ENCODE measurements at places on chromosomes 7 and 10.
A peak's percentile ranks its signal among the peaks of the same experiment; 100 is the strongest.

DNA sequence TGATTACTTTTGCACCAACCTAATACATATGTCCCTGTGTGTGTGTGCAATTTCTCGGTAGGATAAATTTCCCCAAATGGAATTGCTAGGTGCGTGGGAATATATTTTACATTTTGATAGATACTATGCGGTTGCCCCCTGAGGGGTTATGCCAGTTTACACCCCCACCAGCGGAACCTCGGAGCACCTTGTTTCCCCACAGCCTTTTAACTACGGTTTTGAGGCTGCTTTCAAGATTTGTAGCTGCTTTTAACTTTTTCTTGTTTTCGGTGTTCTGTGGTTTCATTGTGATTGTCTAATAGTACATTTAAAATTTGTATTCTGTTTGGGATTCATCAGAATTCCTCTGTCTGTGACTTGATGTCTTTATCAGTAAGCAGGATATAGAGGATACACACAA is 22.0 kb downstream of the PROSER2 start:
- DNase-seq, result no peak

DNA sequence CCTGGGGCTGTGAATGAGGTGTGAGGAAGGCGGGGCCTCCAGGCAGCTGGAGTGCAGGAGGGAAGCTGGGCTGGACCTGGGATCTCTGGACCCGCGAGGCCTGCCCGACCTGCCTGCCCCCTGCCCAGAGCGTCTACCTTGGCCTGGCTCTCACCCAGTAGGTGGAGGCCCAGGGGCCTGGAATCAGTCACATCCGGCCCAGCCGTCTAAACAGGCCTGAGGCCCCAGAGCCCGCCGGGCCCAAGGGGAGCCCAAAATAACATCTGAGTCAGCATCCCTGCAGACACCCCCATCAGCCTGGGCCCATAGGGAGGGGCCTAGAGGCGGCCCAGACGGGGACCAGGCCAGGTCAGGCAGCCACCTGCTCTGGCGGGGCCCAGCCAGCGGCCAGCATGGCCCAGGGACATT is 15.1 kb upstream of the ELN start:
- no peak for DNase-seq

DNA sequence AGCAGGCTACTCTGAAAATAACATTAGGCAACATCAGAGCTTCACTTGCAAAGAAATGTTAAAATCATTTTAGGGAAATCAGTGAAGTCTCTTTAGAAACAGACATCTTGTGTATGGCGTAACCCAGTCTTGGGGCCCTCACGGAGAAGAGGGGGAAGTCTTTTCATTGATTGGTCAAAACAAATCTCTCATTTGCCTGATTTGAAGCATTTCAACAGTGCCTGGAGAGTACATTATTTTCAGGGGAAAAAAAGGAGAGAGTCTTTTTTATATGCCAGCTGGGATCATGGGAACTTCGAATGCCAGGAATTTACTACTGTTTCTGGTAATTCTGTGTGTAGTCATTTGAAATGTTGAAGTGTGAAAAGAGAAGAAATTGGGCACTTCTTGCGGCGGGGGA is 471.4 kb downstream of the PLXDC2 start:
- no peak for DNase-seq

- no peak for DNase-seq
These were observed 261.8 kb upstream of the RNF32 start for GRCh38 chr7:156378806-156379205.

- peak; percentile 53 for DNase-seq
These were observed 106.1 kb downstream of the KCNMA1 start for GRCh38 chr10:77531441-77532001.

DNA sequence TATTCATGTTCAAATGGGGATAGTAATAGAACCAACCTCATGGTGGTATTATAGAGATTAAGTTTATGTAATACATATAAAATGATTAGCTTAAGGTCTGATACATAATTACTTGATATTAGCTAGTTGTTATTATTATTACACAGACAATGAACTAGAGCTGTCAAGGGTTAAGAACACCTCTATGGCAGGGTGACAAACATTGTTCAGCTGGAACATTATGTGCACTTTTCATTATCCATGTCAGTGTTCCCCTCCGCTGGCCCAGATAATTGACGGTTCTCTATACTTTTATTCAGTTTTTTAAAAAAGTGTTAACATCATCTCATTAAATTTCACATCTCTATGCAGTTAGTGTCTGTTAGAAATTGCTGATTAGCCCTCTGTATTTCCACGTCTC is 142.1 kb downstream of the CDK14 start:
- DNase-seq, result no peak

DNA sequence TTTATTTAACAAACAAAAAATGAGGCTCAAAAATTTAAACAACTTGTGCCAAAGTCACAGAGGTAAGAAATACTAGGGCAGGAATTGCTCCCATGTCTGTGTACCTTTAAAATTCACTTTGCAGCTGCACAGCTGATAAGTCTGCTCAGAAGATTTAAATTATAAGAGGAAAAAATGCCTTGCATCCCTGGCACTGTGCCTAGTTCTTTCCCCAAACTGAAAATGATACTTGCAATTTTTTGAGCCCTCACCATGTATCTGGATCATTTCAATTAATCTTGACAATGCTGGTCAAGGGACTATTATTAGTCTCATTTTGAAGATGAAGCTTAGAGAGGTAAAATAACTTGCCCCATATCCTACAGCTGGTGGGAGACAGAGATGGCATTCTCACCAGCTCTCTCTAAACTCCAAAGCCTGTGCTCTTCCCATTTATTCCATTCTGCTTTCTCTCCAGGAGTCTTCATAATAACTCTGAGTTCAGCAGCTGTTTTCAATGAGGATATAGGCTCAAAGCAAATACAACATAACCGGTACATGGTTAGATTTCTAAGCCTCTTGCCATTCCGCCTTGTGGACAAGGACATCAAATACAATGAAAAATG is 350.5 kb upstream of the LRRTM3 start:
- no peak for DNase-seq

DNA sequence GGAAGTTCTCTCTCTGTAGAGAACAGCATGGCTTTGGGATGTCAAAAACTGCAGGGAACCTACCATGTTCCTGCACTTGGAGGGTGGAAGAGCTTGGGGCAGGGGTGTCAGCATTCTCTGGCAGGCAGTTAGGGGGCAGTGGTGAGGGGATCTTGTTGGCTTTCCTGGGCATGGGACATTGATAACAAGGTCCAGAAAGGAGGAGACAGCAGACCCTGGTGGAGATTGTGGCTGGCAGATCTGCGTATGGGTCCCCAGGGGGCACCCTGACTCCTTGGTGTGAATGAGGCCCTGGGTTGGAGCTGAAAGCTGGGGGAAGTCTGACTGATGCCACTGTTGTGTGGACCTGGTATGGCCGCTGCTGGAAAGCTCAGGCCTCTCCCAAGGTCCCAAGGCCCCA is 22.9 kb upstream of the CAMK2B start:
- DNase-seq, result no peak

DNA sequence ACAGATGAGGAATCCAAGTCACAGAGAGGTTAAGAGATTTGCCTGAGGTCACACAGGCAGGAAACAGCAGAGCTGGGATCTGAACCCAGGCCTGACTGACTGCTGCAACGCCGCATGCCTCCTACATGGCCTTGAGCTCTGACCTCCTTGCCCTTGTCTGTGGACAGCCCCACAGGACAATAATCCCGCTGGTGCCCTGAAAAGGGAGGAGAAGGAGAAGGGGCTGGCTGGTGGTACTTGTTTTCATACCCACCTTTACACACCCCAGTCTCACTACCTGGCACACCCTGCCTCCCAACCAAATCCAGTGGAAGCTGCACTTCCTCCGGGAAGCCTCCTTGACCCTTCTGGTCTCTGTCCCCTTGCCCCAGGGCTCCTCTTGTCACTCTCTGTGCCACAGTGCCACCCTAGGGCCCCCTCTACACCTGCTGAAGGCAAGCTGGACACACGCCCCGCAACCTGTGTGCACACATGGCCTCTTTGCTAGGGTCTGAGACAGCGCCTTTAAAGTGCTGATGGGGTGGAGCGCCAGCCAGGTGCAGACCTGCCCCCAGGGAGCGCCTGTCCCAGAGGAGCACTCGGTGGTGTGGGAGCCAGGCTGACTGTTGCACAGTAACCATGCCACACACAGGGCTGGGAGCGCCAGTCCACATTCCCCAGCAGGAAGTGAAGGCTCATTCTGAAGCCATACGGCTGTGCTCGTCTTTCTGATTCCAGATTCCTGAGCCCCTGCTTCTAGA is 38.6 kb downstream of the ZCCHC24 start:
- no peak for DNase-seq

GRCh38 chr7:39554583-39555165 is 11.5 kb upstream of the YAE1 start:
- no peak for DNase-seq

DNA sequence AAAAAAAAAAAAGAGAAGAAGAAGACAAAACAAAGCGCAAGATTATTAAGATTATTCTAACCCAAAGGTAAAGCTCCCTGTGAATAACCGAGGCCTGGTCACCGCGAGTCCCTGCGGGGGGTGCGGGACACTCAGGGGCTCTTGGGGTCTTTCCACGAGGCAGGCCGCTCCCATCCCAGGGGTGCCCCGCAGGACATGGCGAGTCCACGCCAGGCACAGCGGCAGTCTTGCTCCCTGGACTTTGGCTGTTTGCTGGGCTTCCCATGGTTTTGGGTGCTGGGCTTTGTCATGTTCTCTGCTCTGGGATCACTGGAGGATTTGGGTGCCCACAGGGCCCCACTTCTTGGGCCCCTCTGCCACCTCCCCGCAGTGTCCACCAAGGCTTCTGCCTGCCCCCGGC is 137.4 kb upstream of the TCERG1L start:
- no peak for DNase-seq
